NCI-H1436 (cell line): ENCODE measurements at places on chromosomes 12 and 14.

DNA sequence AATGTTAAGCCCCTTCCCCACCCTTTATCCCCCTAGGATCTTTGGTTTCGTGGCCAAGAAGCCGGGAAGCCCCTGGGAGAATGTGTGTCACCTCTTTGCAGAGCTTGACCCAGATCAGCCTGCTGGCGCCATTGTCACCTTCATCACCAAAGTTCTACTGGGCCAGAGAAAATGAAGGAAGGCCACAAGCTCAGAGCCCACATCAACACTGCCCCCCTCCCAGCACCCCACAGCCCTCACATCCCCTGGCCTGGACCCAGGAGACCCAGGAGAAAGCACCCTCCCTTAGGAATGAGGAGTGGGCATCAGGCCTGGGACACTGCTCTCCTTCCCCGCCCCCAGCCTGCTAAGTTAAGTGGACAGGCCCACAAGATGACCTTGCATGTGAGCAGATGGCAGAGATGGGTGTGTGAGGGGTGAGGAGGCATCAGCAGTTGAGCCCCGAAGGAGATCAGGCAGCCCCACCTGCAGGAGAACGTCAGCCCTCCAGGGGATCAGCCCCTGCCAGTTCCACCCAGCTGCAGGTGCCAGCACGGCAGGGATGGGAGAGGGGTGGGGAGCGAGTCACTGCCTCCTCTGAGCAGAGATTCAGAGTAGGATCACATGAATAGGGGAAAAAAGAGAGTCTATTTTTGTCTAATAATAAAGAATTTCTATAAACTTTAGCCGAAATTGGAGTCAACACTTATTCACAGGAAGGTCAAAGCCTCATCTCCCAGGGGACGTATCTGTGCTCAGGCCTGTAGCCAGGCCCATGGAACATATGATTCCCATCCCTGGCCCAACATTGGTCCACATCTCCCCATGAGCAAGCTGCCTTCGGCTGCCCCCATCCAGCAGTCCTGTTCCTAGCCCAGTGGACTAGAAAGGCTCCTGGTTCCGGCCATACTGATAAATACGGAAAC is 14.1 kb downstream of the TNS2 start:
- no peak for DNase-seq

DNA sequence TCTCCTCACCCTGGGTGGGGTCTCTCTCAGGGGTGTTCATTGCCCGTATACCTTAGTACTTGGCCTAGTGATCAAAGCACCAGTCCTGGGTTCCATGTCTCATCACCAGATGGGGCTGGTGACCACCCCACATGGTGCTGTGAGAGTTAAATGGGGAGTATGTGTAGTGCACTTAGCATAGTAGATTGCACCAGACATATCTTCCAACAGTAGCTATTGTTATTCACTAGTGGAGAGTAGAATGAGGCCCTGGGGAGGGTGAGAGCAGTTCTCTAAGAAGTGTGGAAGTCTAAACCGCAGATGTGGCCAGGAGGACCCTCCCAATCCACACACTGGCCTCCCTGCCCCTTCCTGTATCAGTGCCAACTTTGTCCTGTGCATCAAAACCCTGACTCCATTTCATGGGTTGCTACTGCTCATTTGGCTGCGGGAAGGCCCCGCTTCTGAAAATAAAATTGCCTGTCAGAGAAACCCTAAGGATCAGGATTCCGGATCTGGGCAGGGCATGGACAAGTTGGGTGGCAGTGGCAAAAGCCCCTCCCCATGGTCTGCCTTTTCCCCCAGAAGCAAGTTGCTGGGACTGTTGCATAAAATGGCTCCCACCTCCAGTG is 4.4 kb downstream of the CD9 start:
- no peak for DNase-seq

DNA sequence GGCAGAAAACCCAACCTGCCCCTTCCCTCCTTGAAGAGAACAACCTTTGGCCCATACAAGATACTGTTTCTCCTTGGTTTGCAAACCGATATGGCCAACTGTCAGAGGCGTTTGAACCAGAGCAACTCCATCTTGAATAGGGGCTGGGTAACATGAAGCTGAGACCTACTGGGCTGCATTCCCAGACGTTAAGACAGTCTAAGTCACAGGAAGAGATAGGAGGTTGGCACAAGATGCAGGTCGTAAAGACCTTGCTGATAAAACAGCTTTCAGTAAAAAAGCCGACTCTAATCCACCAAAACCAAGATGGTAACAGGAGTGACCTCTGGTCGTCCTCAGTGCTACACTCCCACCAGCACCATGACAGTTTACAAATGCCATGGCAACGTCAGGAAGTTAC is 42.7 kb upstream of the TMEM132C start:
- DNase-seq: no peak

DNA sequence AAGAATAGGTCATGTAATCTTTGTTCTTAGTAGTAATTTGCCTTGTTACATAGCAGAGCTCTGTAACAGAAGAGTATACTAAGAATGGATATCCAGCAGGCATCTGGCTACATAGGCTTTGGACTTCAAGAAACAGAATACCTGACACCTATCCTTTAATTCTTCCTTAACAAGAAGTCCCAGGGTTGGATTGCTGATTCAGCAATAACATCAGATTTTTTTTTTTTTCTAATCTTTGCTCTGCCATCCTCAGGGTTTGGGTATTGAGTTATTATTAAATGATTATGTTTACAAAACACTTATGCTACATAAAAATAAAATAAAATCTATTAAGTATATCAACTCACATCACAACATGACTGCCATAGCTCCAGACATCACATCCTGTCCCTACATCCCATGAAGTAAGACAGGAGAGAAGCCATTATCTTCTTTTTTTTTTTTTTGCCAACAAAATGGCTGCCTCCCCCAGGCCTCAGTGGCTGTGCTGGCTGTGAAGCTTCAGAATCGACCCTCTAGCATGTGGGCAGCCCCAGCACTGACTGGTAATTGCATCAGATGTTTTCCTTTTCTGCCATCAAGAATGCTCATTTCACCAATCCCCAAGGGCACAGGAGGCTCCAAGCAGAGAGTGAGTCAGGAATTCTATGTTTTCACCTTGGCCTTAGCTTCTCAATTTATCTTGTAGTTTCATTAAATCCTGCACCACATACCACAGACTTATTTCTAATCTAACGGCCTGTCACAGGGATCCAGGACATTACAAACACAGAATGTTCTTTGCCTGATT is 186.2 kb downstream of the DICER1 start:
- no peak for DNase-seq

- no peak for DNase-seq
Observed at GRCh38 chr12:29634057-29634456, 136.6 kb upstream of the OVCH1 start.
